Sciatic nerve (tissue), 2 donors: ENCODE measurements at places on chromosomes 16 and 17. TPM values are rescaled to one million over a fixed set of nuclear protein-coding genes. Genes with fewer than 3 reads are reported as not detected.
A peak's percentile ranks its signal among the peaks of the same experiment; 100 is the strongest.

DNA sequence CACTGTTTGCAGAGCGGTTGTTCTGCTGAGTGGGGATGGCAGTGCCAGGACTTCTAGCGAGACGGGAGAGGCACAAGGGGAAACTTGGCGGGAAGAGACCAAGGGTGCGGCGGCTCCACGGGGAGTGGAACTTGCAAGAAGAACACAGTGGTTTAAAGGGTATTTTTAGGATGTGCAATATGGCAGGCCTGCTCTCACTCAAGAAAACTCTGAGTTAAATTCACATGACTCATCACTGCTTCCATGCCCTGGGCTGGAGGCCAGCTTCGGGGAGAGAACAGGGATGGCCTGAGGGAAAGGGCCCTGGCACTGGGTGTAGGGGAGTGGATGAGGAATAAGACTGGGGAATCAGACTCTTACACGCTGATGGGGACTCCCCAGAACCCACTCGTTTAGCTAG, 13.3 kb upstream of the CD300LD start:
- DNase-seq = no peak

Gene KRT28
- not detected for total RNA-seq

Gene KRTAP4-1
- total RNA-seq = not detected

Gene STX8
- total RNA-seq = 67.0 TPM

- peak; percentile 84 for DNase-seq
These were observed 45.0 kb downstream of the B9D1 start for GRCh38 chr17:19317359-19318095.

Gene SULT1A4
- 3.3 TPM for total RNA-seq

- no peak for DNase-seq
These were observed 5.0 kb upstream of the HSD17B1 start for GRCh38 chr17:42547698-42548069.

DNA sequence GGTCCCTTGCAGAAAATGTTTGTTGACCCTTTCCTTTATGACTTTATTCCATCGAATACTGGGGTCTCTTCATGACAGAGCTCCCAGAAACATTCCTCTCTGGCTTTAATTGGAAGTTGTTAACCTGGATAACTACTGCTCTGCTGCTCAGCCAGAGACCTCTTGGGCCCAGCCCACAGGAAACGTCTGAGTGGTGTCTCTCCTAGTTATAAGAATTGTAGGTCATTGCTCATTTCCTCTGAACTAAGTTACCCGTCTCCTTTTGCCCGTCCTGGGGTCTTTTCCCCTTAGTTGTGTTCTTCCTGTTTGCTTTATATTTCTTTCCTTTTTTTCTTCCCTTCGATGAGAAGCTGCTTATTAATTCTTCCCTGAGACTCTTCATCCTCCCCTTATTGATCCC, 9.0 kb downstream of the MAP2K6 start:
- no peak for DNase-seq

Gene KIF19
- 55.2 TPM for total RNA-seq

GRCh38 chr16:87945351-87946042, 5.7 kb upstream of the BANP start:
- DNase-seq = peak; percentile 86

DNA sequence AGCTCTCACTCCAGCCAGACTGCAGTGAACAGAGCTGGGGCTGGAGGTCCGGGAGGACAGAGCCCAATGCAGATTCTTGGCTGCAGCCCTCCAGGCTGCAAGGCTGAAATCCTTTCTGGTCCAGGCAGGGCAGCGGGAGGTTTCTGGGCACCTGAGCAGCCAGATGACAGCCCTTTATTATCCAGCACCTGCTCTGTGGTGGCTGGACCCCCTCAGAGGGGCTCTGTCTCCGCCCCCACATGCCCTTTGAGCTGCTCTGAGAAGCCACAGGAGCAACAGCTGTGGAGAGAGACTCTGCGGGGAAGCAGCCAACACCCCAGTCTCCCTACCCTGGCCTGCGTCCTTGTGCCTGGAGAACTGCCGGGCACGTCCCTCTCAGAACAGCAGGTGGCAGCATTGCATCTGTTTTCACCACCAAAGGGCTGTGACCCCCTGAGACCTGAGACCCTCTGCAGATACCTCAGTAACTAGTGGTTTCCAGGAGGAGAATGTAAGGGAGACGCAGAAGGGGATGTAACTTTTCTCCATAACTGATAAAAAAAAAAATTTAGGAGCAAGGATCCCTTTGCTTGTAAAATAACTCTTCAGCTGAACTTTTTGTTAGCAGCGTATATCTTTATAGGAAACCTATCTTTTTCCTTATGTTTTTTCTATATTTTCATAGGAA, 3.7 kb upstream of the CNP start:
- DNase-seq = peak; percentile 87

- DNase-seq = no peak
These were observed 8.3 kb downstream of the TUBB3 start for GRCh38 chr16:89931305-89931896.

DNA sequence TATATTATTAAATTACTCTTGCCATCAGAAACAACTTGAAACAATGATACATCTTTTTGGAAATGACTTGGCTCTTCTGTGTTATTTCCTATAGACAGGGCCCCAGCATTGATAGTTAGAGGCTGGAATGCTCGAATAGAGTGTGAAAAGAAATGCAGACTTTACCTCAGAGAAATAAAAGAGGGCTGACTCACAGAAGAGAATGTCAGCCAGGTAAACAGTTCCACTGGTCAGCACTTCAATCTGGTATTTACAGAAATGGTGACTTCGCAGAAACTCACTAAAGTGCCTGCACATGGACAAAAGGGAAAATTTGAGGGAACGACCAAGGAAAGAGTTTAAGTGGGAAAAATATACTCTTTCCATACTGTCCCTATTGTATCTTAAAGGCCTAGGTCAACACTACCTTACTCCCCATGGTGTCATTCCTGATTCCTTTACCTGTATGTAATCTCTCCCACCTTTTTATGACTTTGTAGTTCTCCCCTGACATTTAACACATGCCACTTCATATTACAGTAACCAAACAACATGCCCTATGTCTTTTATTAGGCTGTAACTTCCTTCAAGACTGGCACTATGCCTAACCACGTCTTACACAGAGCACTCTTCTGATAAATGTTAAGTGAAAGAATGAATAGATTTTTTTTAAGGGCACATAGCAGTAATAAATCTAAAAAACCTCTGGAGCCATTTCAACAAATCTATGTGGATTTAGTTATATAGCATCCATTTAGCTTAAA, 36.7 kb downstream of the AKAP10 start:
- no peak for DNase-seq

Gene KRTAP1-5
- not detected for total RNA-seq

Gene LRRC37A
- 4.3 TPM for total RNA-seq

Gene SLC16A5
- 10.5 TPM for total RNA-seq

- no peak for DNase-seq
These were observed 81.1 kb downstream of the RGS9 start for GRCh38 chr17:65218261-65218660.

DNA sequence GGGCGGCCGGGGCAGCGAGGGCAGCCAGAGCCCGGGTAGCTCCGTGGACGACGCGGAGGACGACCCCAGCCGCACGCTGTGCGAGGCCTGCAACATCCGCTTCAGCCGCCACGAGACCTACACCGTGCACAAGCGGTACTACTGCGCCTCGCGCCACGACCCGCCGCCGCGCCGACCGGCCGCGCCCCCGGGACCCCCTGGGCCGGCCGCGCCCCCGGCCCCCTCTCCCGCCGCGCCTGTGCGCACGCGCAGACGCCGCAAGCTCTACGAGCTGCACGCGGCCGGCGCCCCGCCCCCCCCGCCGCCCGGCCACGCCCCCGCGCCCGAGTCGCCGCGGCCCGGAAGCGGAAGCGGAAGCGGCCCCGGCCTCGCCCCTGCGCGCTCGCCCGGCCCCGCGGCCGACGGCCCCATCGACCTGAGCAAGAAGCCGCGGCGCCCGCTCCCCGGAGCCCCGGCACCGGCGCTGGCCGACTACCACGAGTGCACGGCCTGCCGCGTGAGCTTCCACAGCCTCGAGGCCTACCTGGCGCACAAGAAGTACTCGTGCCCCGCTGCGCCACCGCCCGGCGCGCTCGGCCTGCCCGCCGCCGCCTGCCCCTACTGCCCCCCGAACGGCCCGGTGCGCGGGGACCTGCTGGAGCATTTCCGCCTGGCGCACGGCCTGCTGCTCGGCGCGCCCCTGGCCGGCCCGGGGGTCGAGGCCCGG, 36.1 kb upstream of the ZC3H18 start:
- peak; percentile 88 for DNase-seq

- no peak for DNase-seq
These were observed 79.5 kb downstream of the ANKRD11 start for GRCh38 chr16:89410794-89411309.

Gene TBX21
- 1.1 TPM for total RNA-seq

DNA sequence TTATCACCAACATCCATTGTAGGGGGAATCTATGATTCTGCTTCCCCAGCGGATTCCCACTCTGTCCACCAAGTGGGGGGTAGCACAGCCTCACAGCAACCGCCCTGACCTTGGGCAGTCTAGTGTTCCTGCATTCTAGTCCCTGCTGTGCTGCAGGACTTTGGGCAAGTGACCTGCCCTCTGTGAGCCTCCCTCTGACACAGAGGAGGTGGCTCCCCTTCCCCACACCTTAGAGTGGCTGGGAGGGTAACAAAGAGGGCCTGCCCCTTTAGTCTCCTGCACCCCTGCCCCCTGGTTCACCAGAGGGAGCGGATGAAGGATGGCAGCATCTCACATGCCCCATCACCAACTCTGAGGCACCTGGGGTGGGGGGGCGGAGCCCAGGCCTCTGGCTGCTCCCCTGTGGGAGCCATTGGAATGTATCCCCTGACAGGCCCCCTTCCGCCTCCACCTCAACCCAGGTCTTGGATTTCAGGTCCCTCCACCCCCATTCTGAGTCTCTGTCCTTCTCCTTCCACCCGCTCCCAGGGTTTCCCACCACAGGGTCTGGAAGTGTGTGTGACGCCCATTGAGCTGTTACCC, 10.1 kb downstream of the GAS2L2 start:
- no peak for DNase-seq

Gene MAPT
- 4.8 TPM for total RNA-seq

Gene GPR179
- 0.22 TPM for total RNA-seq

DNA sequence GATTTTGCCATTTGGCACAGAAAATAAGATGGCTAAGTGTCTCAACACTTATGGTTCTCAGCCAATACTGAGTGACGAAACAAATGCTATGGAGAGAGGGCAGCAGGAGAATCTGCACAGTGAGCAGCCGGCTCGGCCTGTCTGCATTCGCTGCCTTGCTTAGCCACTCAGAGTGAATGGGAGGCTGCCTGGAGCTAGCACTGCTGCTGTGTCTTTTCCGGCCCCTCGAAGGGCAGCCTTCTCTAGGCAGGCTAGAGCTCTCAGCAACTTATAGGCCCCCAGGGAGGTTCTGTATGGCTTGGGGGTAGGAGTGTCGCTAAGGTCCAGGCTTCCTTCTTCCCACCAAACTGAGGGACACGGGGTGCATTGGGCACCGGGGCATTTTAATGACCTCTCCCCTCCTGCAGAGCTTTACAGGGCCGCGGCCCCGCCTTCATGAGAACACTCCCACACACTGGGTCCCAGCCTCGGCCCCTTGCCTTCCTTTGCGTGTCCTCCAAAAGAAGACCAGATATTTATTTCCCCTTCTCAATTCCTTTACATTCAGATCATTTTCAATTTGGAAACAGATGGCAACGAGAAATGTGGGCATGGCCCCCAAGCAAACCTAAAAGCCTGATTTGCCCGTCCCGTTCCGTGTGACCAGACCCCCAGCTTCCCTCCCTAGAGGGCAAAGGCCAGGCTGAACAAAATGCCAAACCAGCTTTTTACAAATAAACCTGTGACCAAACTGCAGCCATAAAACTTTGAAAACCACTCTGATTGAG, 670.9 kb downstream of the TOX3 start:
- DNase-seq = no peak

GRCh38 chr17:79047923-79048825, 24.2 kb downstream of the C1QTNF1 start:
- DNase-seq = no peak

Gene TBC1D3E
- not detected for total RNA-seq

DNA sequence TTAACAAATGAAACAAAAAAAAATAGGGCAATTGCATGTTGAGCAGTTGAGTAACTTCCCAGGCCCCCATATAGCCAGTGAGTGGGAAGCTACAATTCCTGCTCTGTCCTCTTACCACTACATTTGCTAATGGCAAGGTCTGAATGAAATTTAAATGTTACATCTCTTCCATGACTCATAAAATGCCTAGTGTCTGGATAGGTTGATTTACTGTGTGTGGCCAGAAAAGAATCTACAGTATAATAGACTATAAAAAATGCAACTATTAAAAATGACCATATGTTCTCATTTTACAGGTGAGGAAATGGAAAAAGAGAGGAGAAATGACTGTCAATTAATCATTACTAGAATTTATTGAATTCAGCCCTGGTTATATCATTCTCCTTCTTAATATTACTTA, 1199.3 kb downstream of the CDH11 start:
- DNase-seq = no peak
